ENCODE measurements at places on chromosomes 12 and 14.
A peak's percentile ranks its signal among the peaks of the same experiment; 100 is the strongest.

DNA sequence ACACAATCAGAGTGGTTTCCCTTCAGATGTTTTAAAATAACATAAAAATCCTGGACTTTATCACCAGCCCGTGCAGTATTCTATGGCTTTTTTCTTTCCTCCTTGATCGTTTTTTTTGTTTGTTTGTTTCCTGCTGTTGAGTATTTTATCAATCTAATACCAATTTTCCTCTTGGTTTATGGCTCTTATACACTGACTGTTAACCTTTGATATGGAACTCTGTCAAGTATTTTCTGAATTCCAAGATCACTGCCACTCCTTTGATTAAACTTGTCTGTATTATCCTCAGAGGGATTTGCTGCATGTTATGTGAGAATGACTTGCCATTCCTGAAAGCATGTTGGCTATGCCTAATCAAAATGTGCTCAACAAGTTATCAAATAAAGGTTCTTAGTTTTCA lies 88.4 kb downstream of the PELI2 start:
- DNase-seq: no peak

DNA sequence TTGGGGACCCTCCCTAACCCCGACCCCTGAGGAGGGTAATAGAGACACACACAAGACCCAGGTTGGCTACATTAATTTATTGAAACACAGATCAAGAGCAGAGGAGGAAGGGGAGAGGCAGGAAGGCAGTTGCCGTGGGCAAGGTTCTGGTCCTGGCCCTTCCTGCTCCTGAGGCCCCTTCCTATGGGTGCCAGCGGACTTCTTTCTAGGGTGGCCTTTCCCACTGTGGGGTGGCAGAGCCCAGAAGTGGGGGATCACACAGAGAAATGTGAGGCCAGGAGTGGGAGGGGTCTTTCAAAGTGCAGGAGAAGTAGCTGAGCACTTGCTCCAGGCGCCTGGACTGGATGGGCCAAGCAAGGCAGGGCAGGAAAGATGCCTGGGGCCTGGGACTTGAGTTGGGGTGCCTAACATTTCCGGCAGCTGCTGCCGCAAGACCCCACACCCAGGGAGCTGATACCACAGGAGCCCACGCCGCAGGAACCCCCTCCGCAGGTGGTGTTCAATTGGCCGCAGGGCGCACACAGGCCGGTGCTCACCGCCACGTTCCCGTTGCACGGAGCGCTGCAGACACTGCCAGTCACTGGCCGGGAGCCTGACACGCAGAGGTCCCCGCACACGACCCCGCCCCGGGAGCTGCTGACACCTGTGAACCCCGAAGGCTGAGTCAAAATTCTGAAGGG lies 5.3 kb downstream of the KRT81 start:
- no peak for DNase-seq

- no peak for DNase-seq
Measured at GRCh38 chr12:112349431-112349830, 32.8 kb downstream of the HECTD4 start.

- DNase-seq: no peak
Measured at GRCh38 chr12:1741154-1741949, 50.5 kb downstream of the ADIPOR2 start.

- DNase-seq: no peak
Measured at GRCh38 chr12:26135010-26135420, 10.2 kb upstream of the BHLHE41 start.

- DNase-seq: no peak
Measured at GRCh38 chr14:70538087-70538486, 3.3 kb upstream of the ADAM20 start.

GRCh38 chr14:95021588-95021987 lies 135.7 kb downstream of the DICER1 start:
- no peak for DNase-seq

GRCh38 chr14:96805956-96806355 lies 8.8 kb downstream of the VRK1 start:
- DNase-seq: no peak

DNA sequence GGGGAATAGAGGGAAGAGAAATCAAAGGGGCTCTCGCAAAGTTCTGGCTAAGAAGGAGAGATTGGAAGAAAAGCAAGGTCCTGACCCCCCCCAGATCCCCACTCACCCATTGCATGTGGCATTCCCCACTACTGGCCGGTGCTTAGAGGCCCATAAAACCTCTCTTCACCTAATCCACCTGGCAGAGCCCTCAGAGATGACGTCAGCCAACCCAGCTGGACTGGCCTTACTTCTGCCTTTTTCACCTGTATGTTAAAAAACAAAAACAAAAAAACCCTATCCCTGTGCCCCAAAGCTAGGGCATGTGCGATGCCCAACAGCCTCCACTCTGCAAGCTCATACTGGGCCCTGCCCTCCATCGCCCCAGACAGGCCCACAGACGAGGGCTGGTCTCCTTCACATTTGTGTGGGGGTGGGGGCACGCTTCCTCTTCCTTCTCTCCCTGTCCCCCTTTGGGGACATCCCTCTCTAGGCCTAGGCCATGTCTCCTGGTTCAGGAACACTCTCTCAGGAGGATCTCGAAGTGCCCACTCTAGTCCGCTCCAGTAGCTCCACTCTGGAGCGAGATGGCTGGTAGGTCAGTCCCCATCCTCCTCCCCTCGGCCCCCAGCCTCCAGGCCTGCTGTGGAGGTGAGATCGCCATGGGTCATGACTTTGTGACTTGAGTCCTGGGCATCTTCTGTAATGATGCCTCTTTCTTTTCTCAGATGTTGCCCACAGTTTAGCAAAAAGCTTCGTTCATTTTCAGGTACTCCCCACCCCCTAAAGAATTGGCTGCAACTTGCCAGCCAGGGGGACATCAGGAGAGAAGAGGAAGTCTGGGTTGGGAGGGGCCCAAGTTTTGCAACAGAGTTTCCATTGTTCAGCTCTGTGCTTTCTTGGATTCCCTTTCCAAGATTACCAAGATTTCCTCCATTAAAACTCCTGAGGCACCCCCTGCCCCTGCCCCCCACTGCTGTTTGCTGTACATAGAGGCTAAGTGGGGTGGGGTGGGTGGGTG lies 37.0 kb downstream of the FIGNL2 start:
- no peak for DNase-seq

- no peak for DNase-seq
Measured at GRCh38 chr14:61132894-61133293, 148.2 kb downstream of the TMEM30B start.

DNA sequence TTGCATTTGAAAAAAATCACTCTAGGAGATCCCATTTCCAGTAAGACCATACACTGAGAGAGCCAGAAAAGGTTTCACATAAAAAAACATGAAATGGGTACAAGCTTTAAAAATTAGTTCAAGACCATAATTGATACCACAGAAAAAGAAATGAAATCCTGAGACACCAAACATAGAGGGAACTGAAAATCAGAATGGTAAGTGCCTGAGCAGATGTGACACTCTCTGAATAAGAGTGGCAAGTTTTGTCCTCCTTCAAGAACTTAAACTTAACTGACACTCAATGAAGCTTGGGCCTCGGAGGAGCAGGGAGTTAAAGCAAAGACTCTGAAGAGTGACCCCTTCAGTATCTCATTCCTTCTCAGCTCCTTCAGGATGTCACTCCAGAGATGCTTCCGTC lies 23.2 kb upstream of the PTGDR start:
- no peak for DNase-seq

GRCh38 chr12:11746024-11746771 lies 96.7 kb downstream of the ETV6 start:
- DNase-seq: peak; percentile 22

DNA sequence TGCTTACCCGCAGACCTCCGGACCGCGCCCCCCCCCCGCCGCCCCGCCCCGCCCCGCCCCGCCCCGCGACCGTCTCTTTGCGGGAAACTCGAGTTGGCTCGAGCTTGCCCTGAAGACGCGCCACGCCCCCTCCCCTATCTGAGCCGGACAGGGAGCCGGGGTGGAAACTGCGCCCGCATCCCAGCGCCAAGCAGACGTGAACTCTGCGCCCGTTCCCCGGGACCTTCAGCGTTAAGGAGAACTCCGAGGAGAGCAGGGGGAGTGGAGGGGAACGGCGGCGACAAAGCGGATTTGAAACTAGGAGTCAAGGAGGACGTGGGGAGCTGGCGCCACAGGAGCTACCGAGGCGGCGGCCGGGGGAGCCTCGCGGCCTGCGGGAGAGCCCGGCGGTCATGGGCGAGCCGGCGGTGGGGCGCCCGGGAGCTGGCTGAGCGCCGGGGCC lies at the start of gene KCNK13:
TSS of gene KCNK13 (plus strand) at position 310 of the 442 bp plus-strand sequence. CDS start 212 bp downstream, outside the sequence.
- DNase-seq: peak; percentile 87

- no peak for DNase-seq
Measured at GRCh38 chr12:113333877-113334785, 778 bp downstream of the SLC8B1 start.

DNA sequence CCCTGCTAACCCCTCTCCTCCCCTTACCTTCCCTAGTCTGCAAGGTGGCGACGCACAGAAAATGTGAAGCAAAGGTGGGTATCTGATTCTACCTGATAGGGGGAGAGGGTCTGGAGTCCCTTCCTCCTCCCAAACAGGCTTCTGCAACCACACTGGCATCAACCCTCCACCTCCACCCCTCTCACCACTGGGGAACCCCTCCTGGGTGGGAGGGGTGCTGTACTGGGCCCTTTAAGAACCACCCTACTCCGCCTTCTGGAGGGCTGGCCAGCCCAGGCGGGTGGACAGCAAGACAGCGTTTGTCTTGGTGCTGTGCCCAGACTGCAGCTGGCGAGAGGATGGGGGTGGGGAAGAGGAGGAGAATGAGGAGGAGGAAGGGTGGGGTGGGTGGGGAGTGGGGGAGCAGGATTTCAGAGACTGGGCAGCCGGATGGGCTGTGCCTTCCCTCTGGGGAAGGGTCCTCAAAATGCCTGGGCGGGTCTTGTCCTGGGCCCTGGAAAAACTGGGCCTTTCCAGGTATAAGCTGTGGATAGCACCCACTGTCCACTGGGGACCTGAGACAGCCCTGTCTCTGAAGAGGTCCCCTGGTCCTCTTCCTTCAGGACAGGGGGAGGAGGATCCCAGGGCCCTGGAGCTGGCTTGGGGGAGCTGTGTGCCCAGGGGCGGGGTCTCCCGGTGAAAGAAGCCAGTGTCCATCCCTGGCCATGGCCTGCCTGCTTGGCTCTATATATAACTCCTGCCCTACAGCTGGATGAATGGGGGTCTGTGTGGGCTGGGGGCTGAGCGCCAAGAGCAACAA lies 2.8 kb downstream of the TNS2 start:
- DNase-seq: peak; percentile 95

DNA sequence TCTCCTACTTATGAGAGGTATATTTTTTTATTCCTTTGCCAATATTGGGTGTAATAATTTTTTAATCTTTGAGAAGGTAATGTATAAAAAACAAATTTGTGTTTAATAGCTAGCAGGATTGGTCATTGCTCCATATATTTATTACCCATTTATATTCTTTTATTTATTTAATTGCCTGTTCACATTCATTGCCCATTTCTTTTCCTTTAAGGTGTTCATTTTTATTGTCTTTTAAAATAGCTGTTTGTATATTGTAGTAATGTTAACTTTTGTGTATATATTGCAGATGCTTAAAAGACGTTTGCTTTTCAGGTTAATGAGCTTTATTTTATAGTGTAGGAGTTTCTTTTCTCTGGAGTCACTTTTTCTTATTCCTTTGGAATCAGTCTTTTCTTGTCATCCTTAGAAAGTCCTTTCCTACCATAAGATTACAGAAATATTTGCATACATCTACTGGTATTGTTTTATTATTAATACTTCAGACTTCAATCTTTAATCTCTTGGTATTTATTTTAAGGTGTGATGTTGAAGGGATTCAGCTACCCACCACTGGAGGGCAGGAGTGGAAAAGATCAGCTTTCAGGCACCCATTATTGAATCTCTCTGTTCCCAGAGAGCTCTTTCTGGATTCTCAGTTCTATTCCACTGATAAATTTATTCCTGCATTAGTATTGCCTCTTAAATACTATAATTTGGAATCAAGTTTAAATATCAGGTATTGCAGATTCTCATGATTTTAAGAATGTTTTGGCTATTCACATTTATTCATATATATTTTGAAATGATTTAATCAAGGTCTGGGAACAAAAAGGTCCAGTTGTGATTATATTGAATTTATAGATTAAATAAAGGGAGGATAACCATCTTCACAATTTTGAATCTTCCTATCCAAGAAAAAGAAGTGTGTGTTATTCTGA lies 17.3 kb downstream of the PPM1A start:
- DNase-seq: no peak

Data from osteoblast (primary cell).